T-helper 17 cell (primary cell): ENCODE measurements at places on chromosomes 1 and 21. TPM values are rescaled to one million over a fixed set of nuclear protein-coding genes. Genes with fewer than 3 reads are reported as not detected.

The KCNE2 gene
- not detected for total RNA-seq

The GUCA2B gene
- not detected for total RNA-seq

The RLF gene
- 24.7 TPM for total RNA-seq

The NMNAT2 gene
- total RNA-seq, result not detected

The RASSF5 gene
- total RNA-seq, result 188 TPM

The TENT5C gene
- total RNA-seq, result 129 TPM

The C1QTNF12 gene
- total RNA-seq, result 0.91 TPM

The IFI44 gene
- total RNA-seq, result 72.5 TPM

The MATN1 gene
- total RNA-seq, result 3.7 TPM

The RBM34 gene
- total RNA-seq, result 148 TPM

The SHCBP1L gene
- not detected for total RNA-seq

The SLC45A3 gene
- total RNA-seq, result 1.7 TPM

The PRMT6 gene
- 6.4 TPM for total RNA-seq

The F3 gene
- 0.50 TPM for total RNA-seq

The SLAMF7 gene
- 3.1 TPM for total RNA-seq

The SDE2 gene
- 37.6 TPM for total RNA-seq

The SWT1 gene
- total RNA-seq, result 6.6 TPM

The DVL1 gene
- 41.0 TPM for total RNA-seq

The MMEL1 gene
- 3.8 TPM for total RNA-seq

The PTAFR gene
- 2.9 TPM for total RNA-seq

The KRTAP19-1 gene
- total RNA-seq, result not detected

The OR6P1 gene
- total RNA-seq, result not detected

The SELL gene
- total RNA-seq, result 205 TPM

The OR4F16 gene
- not detected for total RNA-seq

The APCS gene
- total RNA-seq, result not detected

The GUCA2A gene
- not detected for total RNA-seq

The SYT14 gene
- not detected for total RNA-seq

The TMEM240 gene
- total RNA-seq, result not detected

The CBR3 gene
- 3.1 TPM for total RNA-seq

The RNU1-1 gene
- total RNA-seq, result 3,922 TPM

The PHACTR4 gene
- 20.9 TPM for total RNA-seq

The CAMK1G gene
- not detected for total RNA-seq

The AK5 gene
- 5.5 TPM for total RNA-seq

The CFHR5 gene
- total RNA-seq, result not detected

The AXDND1 gene
- total RNA-seq, result 1.7 TPM

The MAEL gene
- total RNA-seq, result not detected

The ESPN gene
- total RNA-seq, result 15.7 TPM

The LCE2C gene
- not detected for total RNA-seq

The CD247 gene
- 265 TPM for total RNA-seq

The DIO1 gene
- total RNA-seq, result not detected

The TIAM1 gene
- 54.2 TPM for total RNA-seq

The RFX5 gene
- total RNA-seq, result 105 TPM

The KIAA0040 gene
- 29.0 TPM for total RNA-seq

The CHODL gene
- total RNA-seq, result not detected
